ENCODE measurements at places on chromosomes 16 and 17.

GRCh38 chr16:2174396-2175131 is 19.0 kb downstream of the TRAF7 start:
- DNase-seq, result no peak

GRCh38 chr17:2881295-2881694 is 85.1 kb downstream of the RAP1GAP2 start:
- no peak for DNase-seq

- DNase-seq, result no peak
These were observed 661 bp downstream of the GIT1 start for GRCh38 chr17:29588562-29589411.

GRCh38 chr16:75376475-75377161 is 56.7 kb downstream of the CFDP1 start:
- no peak for DNase-seq

GRCh38 chr17:50365649-50366393 is 7.2 kb downstream of the MRPL27 start:
- no peak for DNase-seq

DNA sequence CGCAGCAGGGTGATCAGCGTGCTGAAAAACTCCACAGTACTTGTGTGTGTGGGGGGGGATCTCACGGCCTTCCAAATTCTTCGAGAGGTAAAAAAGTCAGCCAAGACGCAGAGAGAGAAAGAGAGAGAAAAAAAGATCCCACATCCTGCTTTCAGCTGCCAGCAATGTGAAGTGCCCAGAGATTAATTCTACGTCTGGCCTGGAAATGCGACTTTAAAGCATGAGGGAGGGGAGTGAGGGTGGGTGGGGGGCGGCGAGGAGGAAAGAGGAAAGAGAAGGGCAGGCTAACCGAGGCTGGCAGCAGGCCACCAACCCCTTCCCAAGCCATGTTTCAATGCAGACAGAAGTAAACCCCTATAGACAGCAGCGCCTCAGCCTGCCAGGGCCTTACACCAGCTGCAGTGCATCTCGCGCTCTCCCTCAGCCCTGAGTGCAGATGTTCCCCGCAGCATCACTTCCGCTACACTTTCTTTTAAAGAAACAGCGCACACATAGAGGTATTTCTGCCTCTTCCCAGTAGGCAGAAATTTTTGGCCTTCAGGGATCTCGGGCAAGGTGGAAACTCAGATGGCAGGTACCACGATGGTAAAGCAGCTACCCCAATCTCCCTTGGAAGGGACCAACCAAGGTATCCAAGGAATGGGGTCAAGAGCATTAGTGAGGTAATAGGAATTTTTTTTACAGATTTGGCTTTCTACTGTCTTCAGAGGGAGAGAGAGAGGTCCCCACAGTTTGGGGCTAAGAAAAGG is 87.8 kb downstream of the SMG6 start:
- no peak for DNase-seq

DNA sequence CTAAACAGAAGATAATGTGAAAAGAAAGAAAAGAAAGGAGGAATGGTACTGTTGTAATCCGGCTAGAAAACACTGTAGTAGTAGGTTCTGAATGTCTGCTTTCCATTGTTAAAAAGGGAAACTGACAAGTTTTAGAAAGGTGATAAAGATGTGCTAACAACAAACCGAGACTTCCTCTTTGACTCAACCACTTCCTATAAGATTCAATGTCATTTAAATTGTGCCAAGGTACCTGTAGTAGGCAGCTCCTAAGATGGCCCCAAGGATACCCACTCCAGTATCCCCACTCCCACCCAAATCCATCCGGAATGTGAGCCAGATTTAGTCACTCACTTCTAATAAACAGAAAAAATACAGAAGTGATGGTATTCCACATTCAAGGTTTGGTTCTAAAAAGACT is 31.2 kb downstream of the XYLT1 start:
- no peak for DNase-seq

- DNase-seq, result no peak
These were observed 25.5 kb upstream of the ADORA2B start for GRCh38 chr17:15919466-15919865.

DNA sequence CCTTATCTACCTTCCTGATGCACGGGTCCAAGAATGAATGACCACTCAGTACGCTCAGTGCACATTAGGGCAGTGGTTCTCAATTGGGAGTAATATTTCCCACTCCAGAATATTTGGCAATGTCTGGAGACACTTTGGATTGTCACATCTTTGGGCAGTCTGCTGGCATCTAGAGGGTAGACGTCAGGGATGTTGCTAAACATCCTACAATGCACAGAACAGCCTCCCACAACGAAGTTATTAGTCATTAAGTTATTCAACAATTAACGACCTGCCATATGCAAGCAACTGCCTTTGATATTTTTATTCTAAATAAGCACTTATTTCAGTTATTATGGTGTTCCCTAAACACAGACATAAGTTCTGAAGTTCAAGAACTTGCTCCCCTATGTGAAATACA is 669.3 kb downstream of the TOX3 start:
- no peak for DNase-seq

- no peak for DNase-seq
These were observed 14.0 kb downstream of the C16orf74 start for GRCh38 chr16:85736921-85737320.

DNA sequence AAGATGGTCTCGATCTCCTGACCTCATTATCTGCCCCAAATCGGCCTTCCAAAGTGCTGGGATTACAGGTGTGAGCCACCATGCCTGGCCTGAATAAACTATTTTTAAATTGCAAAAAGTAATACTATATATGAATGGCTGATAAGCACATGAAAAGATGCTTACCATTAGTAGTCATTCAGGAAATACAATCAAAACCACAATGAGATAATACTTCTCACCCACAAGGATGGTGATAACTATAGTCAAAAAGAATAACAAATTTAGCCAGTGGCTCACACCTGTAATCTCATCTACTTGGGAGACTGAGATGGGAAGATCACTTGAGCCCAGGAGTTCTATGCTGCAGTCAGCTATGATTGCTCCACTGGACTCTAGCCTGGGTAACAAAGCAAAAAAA is 2.4 kb upstream of the TACO1 start:
- DNase-seq, result no peak

DNA sequence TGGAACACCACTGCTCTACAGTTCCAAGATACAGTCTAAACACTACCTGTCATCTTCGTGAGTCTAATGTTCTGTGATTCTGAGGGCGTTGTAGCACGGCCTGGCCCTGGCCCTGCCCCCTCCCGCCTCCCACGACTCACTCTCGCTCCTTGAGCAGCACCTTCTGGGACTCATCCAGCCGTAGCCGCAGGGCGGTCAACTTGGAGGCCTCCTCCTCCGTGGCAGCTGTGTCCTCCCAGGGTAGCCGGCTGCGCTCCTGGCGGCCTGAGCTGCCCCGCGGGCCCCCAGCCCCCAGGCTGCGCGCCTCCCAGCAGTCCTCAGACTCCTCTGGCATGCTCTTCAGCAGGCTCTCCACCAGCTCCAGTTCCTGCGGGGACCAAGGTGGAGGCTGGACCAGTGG is 10.6 kb downstream of the CCDC102A start:
- no peak for DNase-seq

GRCh38 chr16:27969574-27969973 is 93.9 kb downstream of the GSG1L start:
- DNase-seq, result no peak

- DNase-seq, result no peak
These were observed 878.0 kb downstream of the KCNJ18 start for GRCh38 chr17:22570144-22570845.

DNA sequence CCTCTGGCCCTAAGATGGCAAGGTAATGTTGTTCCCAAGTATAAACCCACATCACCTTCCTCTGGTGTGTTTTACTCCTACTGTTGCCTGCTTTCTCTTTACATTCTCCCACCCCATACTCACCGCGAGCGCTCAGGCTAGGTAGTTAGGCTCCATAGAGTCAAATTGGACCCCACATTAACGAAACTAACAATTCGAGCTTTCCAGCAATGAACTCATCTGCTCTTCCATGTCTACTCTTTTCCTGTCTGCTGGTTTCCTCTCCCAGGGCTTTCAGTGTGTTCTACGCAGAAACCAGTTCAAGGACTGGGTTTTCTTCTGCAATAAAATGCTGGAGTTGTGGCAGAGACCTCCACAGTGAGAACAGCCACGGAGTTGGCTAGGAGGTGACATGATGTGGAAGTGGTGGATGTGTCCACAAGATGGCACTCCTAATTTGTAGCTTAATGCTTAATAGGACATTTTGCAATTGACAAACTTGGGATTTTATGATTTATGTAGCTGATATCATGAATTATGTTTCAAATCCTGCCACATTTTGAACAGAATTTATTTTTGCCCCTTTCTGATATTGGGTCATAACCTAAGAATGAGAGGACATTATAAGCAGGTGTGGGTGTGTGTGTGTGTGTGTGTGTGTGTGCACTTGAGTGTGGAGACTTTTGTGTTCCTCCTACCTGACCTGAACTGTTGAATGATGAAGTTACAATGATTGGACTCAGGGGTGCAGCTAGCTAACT is 2.2 kb upstream of the UQCRC2 start:
- no peak for DNase-seq

- no peak for DNase-seq
These were observed 596.2 kb downstream of the MAF start for GRCh38 chr16:79004309-79004708.

DNA sequence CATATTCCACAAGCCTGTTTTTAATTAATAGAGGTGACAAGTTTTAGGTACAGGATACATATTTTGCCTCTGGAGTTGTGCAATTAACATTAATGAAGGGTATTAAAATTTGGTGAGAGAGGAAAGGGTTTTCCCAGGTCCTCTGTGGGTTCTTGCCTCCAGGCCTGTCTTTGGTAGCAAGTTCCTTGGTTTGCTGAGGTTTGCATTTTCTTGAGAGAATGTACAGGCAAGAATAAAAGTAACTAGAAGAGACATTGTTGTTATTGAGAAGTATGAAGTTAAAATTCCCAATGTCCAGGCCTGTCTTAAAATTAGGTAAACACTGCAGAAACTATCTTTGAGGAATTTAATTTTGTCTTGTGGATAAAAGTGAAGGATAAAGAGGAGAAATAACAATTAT is 316.9 kb downstream of the WWOX start:
- DNase-seq, result no peak

DNA sequence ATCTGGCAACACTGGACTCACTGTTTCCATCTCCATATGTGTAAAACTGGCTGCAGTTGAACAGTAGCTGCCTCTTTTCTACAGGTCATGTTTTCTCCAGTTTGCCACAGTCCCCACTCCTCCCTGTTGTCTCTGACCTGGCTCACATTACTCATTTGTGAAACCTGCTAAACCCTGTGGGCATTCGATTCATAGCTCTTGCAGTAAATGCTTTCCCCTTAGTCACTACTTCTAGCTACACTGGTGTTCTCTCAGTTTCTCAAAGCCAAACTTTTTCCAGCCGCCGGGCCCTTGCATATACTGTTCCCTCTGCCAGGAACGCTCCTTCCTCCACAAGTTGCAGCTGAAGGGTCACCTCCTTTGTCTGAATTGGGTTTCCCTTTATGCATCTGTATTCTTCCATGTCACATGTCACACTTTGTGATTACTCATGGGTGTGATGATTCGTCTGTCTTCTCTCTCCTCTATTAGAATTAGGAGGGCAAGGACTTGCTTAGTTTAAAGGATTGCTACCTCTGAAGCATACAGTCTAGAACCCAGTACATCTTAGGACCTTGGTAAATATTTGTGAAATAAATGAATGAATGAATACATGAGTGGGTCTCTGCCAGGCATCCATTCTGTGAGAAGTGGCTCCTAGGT is 15.0 kb upstream of the MT4 start:
- no peak for DNase-seq

GRCh38 chr17:46003907-46004748 is 5.1 kb downstream of the STH start:
- DNase-seq, result no peak

GRCh38 chr17:72591289-72592241 is 470.7 kb downstream of the SOX9 start:
- no peak for DNase-seq

GRCh38 chr16:61952841-61953240 is 83.4 kb downstream of the CDH8 start:
- DNase-seq, result no peak

DNA sequence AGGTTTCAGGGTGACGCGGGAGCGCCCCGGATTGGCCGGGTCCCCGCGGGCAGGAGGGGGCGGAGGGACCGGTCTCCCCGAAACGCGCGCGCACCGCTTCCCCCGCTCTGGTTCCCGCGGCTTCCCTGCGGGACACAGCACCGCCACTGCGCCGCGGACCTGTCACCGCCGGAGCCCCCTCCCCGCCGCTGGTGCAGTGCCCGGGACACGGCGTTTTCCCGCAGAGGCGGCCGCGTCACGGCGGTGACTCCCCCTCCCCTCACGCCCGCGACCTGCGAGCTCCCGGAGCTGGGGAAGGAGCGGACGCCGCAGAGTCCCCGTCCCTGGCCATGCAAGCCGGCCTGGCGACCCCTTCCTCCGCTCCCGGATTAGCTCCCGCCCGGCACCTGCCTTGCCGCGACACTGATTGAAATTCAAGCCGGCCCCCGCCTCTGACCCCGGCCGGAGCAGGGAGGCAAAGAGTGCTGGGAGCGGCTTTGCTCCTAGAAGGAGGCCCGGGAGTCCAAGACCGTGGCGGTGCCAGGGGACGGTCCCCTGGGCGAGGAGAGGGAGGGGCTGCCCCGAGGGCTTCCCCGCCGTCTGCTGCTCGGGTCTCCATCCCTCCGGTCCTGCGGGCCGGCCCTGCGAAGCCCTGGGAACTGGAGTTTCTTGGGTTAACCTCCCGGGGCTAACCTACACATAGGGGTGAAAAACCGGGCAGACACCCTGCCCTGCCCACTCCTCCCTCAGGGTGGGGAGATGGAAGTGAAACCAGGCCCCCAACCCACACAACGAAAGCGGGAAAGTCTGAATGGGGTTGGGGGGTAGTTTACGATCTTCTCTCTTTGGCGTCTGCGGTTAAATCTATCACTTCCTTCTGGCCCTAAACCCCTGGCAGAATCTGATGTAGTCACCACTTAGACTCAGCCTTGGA is 1.0 kb downstream of the RHBDL3 start:
- no peak for DNase-seq

DNA sequence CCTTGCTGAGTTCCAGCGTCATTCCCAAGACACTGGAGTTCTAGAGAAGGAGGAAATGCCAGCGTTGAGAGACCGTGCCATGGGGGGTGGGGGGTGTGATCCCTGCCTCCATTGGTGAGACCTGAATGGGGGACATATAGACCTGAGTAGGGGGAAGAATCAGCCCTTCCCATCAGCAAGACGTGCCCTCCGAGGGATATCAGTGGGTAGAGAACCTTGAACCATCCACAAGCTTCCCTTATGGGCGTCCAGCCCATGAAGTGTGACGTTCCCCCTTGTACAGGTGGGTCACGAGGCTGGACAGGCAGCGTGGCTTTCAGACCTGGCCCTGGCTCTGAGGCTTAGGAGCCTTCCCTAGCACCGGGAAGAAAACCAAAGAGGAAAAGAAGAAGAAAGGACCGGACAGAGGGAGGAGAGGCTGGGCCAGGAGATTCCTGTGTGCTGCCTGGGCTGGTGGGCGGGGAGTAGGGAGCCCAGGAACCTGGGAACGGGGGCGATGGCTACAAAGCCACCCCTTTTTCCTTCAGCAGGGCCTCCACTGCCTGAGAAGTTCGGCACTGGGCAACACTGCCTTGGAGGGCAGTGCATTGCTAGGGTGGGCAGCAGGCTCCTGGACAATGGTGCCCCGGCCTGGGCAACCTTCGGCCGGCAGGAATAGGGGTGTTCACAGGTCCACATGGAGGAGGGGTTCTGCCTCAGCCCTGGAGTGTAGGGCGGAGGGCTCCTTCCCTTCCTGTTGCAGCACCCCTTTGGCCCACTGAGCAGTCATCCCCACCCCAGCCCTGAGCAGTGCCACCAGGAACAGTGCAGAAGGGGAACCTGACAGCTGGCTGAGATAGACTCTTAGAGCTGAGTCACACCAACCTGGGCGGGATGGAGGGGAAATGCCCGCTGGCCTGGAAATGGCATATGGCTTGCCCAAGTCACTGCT is 7.2 kb downstream of the RAB11FIP4 start:
- DNase-seq, result no peak

- no peak for DNase-seq
These were observed 128.8 kb downstream of the RAP1GAP2 start for GRCh38 chr17:2925011-2925410.

Measured in stimulated activated CD4-positive, alpha-beta T cell treated with anti-CD3 and anti-CD28 coated beads, Interleukin-1b, Interleukin-23, amount 100 ng/mL, for 1 hour (primary cell).